Activated CD4-positive, alpha-beta T cell treated with anti-CD3 and anti-CD28 coated beads, Interleukin-2, amount 10 ng/mL, durations not matched to agents 7 days and 5 days (primary cell): ENCODE measurements at places on chromosomes 12 and 14.

- peaks cover 28% of the 10 kb centered on the region for H3K27me3 ChIP-seq
- H3K27ac ChIP-seq, result no peak overlapping the region
- H3K36me3 ChIP-seq, result no peaks in the 10 kb centered on the region
- peaks cover 5% of the 10 kb centered on the region for H3K4me1 ChIP-seq
Measured at GRCh38 chr14:100585448-100586152, 1.6 kb downstream of the BEGAIN start.

GRCh38 chr14:59675394-59675793 lies 98.8 kb upstream of the CCDC175 start:
- no peak overlapping the region for H3K4me3 ChIP-seq
- H3K27ac ChIP-seq, result no peak overlapping the region
- no peaks in the 10 kb centered on the region for H3K36me3 ChIP-seq

DNA sequence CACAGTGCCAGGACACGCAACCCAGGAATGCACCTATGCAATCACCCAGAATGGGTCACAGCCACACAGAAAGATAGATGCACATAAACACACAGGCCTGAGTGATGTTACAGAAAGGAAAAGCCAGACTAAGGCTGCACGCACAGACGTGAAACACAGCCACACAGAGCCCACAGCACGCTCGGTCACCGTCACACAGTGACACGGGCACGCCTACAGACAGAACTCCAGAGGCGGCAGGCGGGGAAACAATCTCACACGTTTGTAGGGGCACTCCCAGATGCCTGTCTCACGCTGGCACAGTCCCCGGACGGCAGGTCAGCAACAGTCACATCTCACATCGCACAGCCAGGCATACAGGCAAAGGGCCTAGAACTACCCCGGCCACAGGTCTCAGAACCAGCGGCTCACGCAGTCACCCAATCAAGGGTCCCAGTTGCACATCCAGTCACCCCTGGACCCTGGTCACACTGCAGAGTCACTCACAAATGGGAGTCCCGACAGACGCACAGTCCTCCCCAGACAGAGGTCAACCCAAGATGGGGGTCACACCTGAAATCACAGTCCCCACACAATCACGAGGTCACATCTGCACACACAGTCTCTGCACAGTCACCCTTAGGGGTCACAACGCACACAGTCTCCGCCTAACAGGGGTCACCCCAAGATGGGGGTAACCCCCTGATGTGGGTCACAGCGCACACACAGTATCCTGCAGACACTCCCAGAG lies 790 bp downstream of the SSH1 start:
- peaks cover 18% of the 10 kb centered on the region for H3K36me3 ChIP-seq
- H3K27me3 ChIP-seq, result peaks cover 5% of the 10 kb centered on the region
- H3K4me3 ChIP-seq, result peak overlapping the region; percentile 84
- peaks cover 53% of the 10 kb centered on the region for H3K4me1 ChIP-seq

- no peak for DNase-seq
- H3K27me3 ChIP-seq, result no peaks in the 10 kb centered on the region
- peaks cover 65% of the 10 kb centered on the region for H3K4me1 ChIP-seq
- H3K36me3 ChIP-seq, result no peaks in the 10 kb centered on the region
Measured at GRCh38 chr14:96511667-96512066, 9.5 kb downstream of the PAPOLA start.

DNA sequence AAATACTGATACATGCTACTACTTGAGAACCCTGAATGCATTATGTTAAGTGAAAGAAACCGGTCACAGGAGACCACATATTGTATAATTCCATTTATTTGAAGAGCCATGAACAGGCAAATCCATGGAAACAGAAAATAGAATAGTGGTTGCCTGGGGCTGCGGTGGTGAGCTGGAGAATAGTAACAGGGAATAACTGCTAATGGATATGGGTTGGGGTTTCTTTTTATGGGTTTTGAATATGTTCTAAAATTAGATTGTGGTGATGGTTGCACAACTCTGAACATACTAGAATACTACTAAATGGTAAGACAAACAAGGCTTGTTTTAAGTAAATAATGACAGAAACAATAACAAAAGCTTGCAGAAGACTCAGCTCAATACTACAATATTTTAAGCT lies 293.0 kb downstream of the BTG1 start:
- H3K36me3 ChIP-seq, result no peaks in the 10 kb centered on the region
- H3K27ac ChIP-seq, result no peak overlapping the region
- no peak overlapping the region for H3K4me3 ChIP-seq
- H3K4me1 ChIP-seq, result peaks cover 4% of the 10 kb centered on the region

DNA sequence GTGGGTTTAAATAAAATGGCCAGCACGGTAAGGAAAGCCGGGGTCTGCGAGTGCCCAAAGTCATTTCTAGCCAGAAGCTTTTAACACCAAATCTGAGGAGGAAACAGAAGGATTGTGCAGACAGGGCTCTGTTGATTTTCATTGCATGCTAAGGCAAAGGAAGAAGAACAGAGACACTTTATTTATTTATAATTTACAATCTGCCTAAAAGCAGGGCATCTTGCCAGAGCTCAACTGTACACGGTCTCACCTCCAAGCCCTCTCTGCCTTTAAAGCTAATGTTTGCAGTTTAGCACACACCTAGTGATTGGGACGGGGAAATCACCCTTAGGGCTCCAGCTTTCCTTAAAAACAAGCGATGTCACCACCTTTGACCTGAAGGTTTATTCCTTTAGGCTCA lies 4.0 kb downstream of the KCNA5 start:
- no peak overlapping the region for H3K27ac ChIP-seq
- no peak overlapping the region for H3K4me3 ChIP-seq
- H3K36me3 ChIP-seq, result no peaks in the 10 kb centered on the region
- no peak for DNase-seq
- peaks cover 29% of the 10 kb centered on the region for H3K27me3 ChIP-seq
- peaks cover 14% of the 10 kb centered on the region for H3K4me1 ChIP-seq

- H3K27me3 ChIP-seq, result no peaks in the 10 kb centered on the region
- H3K36me3 ChIP-seq, result no peaks in the 10 kb centered on the region
- no peaks in the 10 kb centered on the region for H3K4me1 ChIP-seq
- H3K27ac ChIP-seq, result no peak overlapping the region
- no peak for DNase-seq
Measured at GRCh38 chr14:41663473-41663850, 56.8 kb downstream of the LRFN5 start.

GRCh38 chr12:110745542-110746284 lies 3.0 kb upstream of the PPP1CC start:
- no peak overlapping the region for H3K4me3 ChIP-seq
- no peak for DNase-seq
- H3K36me3 ChIP-seq, result peaks cover 11% of the 10 kb centered on the region
- no peak overlapping the region for H3K27ac ChIP-seq
- H3K27me3 ChIP-seq, result peaks cover 2% of the 10 kb centered on the region
- peaks cover 17% of the 10 kb centered on the region for H3K4me1 ChIP-seq

DNA sequence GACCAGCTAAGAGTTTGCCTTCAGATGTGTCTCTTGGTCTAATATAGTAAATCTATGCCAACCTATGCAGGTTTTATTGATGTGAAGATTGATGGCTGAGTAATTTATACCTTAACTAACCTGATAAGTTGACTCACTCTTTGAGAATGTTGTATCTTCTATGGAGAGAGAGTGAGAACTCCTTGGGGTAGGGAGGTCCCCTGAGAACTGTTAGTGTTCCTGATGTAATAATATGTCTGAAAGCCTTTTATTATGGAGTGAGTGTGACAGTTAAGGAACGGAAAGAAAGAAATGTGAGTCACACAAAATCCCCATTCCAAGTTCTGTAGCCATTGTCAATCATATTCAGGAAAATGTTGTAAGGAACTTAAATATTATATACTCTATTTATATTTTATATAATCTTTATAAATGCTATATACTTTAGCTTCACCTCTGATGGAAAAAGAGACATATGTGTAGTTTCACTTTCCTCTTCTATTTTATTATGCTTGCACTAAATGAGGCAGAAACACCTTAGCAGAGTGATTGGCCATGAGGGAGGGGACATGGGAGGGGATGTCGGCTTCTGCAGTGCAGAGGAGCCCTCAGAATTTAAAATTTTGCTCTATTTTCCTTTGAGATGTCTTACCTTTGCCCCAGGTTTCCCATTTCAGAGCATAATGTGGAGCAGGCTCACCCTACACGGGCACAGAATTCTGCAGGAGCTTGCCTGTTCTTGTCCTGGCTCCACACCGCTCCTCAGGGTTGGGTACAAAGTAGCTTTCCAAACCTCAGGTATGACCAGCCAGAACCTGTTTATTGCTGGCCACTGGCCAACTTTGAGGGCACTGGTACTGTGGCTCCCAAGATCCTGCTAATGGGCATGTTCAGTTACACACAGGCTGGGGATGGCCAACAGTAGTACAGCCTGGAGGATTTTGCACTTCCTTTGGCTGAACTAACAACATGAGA lies 57.7 kb downstream of the ARF6 start:
- H3K4me3 ChIP-seq, result no peak overlapping the region
- no peak for DNase-seq
- H3K36me3 ChIP-seq, result peaks cover 12% of the 10 kb centered on the region
- no peaks in the 10 kb centered on the region for H3K27me3 ChIP-seq

DNA sequence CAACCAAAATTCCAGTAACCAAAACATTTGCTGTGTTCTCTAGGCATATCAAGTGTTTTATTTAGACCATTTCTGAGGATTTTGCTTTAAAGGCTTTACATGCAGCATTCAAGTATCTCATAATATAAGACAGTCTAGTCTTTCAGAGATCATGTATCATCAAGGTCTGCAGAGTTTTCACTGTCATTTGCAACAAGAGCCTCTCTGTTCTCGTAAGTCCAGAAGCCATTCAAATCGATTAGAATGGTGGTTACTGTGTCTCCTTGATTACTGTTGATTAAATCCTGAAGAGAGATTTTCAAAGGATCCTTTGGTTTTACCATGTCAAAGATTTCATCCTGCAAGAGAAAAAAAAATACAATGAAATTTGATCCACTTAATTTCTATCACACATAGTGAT lies 36.3 kb downstream of the PPP2R3C start:
- no peaks in the 10 kb centered on the region for H3K27me3 ChIP-seq
- no peak for DNase-seq

- H3K4me1 ChIP-seq, result peaks cover 39% of the 10 kb centered on the region
- no peak for DNase-seq
- no peaks in the 10 kb centered on the region for H3K36me3 ChIP-seq
- no peak overlapping the region for H3K4me3 ChIP-seq
- no peak overlapping the region for H3K27ac ChIP-seq
- H3K27me3 ChIP-seq, result no peaks in the 10 kb centered on the region
Measured at GRCh38 chr14:68936476-68936875, 42.6 kb downstream of the ACTN1 start.

GRCh38 chr12:132151766-132152410 lies 7.6 kb downstream of the NOC4L start:
- no peaks in the 10 kb centered on the region for H3K27me3 ChIP-seq
- H3K4me1 ChIP-seq, result no peaks in the 10 kb centered on the region
- no peak overlapping the region for H3K27ac ChIP-seq
- no peak overlapping the region for H3K4me3 ChIP-seq
- peaks cover 2% of the 10 kb centered on the region for H3K36me3 ChIP-seq

- H3K27me3 ChIP-seq, result no peaks in the 10 kb centered on the region
- DNase-seq, result no peak
- peak overlapping the region; percentile 86 for H3K27ac ChIP-seq
Measured at GRCh38 chr14:102819747-102820330, 42.6 kb downstream of the TRAF3 start.

DNA sequence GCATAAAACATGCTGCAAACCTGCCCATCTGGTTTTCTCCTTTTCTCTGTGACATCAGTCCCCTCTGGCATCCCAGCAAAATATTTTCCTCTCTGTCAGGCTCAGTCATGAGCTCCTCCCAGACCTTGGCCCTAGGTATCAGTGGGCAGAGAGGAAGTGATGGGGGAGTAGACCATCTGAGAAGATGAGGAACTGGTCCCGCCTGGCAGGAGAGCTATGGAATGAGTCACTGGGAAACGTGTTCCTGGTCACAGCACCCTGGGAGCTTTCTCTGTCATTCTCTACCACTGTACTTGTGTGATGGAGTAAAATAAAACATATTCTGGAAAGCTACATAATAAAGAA lies 5.0 kb upstream of the SRSF9 start:
- H3K27me3 ChIP-seq, result peaks cover 3% of the 10 kb centered on the region
- no peak overlapping the region for H3K27ac ChIP-seq
- H3K4me3 ChIP-seq, result no peak overlapping the region
- peaks cover 17% of the 10 kb centered on the region for H3K4me1 ChIP-seq

- H3K27me3 ChIP-seq, result no peaks in the 10 kb centered on the region
- H3K27ac ChIP-seq, result no peak overlapping the region
- no peak overlapping the region for H3K4me3 ChIP-seq
Measured at GRCh38 chr12:89288959-89289358, 63.3 kb downstream of the DUSP6 start.

DNA sequence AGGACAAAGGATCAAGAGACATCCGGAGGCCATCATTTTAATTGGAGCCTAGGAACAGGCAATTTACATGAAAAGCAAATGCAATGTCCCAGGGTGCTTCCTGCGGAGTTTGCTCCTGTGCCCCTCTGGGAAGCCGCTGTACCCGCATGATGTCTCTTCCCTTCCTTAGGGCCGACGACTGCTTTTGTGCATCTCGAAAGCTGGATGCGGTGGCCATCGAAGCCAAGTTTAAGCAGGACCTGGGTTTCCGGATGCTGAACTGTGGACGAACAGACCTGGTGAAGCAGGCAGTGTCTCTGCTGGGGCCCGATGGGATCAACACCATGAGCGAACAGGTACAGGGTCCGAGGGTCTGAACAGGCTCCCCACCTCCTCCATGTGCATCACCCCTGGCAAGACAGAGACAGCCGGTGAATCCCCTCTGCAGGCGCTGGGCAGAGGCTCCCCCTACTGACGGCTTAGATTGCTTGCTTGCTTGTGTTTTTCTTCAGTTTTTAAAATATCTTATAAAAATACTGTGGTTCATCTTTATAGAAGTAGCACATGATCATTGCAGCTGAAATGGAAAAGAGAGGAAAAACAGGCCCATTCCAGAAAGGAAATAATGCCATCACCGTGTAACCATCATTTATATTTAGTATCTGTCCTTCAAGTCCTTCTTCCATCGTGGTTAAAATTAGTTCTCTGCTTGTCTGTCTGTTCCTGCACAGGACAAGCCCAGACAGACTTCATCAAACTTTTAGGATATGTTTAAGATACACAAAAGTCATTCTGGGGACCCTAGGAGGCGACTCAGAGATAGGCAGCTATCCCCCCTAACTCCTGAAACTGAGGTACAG lies 75.4 kb upstream of the PWP1 start:
- H3K4me3 ChIP-seq, result no peak overlapping the region
- no peaks in the 10 kb centered on the region for H3K27me3 ChIP-seq
- peaks cover 3% of the 10 kb centered on the region for H3K36me3 ChIP-seq
- peaks cover 1% of the 10 kb centered on the region for H3K4me1 ChIP-seq

DNA sequence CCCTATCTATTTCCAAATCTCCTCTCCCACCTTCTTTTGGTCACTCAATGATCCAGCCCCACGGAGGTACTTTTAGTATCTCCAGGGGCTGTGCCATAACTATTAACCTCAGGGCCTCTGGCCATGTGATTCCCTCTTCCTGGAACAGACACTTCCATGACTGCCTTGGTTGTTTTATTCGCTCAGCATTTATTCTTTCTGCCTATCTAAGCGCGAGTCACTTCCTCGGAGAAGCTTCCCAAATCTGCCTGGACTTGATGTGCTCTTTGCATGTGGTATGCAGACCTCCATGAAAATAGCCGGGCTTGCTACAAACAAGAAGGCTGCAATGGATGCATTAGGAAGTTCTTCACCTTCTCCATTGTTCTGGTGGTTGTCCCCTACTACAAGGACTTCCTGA lies 939.0 kb upstream of the TMEM132C start:
- no peaks in the 10 kb centered on the region for H3K4me1 ChIP-seq
- H3K27ac ChIP-seq, result no peak overlapping the region
- no peaks in the 10 kb centered on the region for H3K27me3 ChIP-seq
- DNase-seq, result no peak
- H3K36me3 ChIP-seq, result no peaks in the 10 kb centered on the region
